Lung microvascular endothelial cell (primary cell): ENCODE measurements at places on chromosomes 7 and 10.

DNA sequence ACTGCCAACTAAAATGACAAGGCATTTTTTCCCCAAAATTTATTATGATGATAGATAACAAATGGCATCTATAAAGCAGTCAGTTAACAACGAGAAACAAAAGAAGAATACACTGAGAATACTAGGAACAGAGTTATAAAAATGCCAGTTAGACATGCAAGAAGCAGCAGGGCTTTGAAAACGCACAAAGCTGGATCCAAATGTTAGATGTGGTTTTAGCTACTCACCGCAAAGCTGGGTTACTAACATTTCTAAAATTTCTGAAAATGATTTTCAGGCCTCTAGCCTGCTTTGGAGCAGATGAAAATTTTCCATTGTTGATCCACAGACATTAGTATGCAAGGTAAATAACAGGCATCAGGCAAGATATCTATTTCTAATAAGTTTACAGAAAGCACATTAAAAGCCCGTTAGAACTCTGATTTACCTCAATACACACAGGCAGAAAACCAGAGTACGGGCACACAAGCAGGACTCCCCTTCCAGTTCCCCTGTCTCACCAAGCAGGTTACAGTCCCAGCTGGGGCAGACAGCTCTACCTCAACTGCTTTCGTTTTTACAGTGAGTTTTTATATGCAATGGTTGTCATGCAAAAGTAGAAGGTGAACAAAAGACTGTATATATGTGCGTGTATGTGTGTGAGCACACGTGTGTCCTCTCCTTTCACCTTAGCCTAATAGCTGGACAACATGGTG lies 37.9 kb downstream of the GLI3 start:
- no peak for DNase-seq

DNA sequence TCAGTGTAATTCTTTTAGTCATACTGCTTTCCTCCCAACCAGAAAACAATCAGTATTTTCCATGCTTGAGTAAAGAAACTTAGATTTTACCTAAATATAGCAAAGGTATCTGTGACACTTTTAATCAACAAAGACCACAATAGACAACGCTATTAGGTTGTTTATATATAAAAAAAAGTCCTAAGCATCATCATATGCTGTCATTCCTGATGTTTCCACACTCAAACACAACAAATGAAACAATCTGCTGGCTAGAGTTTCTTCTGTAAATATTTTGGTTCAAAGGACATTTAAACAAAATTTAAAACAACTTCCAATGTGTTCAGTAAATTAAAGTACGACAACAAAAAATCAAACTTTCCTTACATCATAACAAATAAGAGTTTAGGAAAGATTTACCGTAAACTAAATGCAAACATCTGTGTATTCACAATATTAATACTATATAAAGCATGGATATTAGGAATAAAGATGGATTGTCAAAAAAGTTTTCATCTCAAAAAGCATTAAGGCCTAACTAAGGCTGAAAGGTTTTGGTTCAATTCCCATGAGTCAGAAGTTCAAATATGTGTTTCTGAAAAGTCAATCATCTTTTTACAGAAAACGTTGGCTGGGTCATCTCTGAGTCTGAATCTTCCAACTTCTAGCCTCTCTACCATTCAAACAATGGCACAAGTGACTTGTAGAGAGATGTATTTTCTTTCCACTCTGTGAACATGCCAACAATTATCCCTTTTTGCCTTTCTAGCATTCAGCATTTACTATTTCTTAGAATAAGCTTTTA lies 157.1 kb downstream of the CRPPA start:
- DNase-seq: no peak

DNA sequence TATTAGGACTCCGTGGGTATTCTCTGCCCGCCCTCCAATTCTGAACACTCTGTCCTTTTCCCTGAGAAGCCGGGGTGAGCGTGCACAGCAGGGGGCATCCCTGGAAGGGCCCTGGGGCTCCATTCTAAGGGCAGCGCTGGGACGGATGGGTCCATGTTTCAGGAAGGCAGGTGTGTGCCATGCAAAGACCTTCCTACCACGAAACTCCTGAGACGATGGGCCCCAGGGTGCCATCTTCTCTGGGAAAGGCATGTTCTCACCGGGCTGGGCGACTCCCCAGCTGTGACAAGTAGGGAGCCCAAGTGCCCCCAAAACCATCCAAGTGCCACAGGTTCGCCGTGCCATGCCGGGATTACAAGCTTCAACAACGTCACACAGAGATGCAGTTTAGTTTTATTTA lies 256.7 kb downstream of the DNAJB6 start:
- DNase-seq: no peak

DNA sequence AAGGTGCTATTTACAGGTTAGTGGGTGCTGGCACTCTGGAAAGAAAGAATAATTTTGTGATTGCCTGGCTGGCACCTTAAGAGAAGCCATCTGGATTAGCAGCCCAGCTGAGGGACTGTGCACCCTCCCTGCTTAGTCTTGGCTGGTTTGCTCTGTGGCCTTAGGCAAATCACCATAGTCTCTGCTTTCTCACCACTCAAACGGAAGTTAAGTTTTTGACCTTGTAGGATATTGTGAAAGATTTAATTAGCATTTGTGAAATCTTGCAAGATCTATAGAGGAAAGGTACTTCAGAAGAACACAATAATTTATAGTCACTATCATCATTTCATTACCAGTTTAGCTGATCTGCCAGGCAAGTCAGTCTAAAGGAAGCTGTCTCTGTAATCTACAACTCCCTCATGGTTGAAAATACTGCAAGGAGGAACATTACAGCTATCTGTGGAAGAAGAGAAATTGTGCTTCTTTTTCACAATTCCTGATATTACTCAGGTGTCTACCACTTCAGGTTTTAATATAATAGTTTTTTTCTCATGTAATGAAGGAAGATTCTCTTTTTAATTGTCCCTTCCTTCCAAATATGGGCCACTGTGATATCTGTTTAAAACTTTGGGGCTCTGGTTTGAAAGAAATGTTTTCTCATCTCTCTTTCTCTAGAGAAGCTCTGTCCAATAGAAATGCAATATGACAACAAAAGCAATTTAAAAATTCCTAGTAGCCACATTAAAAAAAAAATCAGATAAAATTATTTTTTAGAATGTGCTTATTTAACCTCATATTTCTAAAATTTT lies 219.6 kb downstream of the PTEN start:
- no peak for DNase-seq

DNA sequence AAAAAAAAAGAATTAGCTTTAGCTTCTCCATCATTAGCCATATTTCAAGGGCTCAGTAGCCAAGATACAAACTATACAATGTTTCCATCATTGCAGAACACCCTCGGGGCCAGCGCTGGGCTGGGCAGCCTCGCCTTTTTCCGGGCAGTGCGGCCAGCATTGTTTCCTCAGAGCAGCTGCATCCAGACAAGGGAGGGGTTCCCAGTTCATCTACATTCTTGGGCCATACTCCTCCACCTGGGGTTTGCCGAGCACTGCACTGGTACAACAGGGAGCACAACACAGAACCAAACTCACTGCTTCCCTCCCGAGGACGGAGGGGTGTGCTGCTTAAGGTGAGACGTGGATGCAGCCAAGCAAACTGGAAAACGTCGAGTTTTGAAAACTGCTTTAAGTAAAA lies 2.4 kb upstream of the PKD1L1 start:
- peak; percentile 79 for DNase-seq

- peak; percentile 45 for DNase-seq
These were observed 5.6 kb downstream of the ABI1 start for GRCh38 chr10:26855186-26855585.

DNA sequence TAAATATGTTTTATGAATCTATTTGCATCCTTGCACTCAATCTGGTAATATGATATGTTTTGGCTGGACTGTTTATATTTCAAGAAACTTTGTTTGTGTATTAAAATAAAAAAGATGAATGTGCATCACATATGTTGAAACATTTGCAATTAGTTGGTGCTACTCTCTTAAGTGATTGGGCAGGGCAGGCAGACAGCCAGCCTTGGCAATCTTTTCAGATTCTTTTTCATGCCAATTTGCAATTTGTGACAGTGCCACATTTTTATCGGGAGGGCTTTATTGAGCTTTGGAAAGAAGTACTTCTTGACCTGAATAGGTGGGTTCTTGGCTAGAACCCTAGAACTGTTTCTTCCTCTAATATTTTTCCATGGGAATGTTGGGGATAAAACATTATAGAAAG lies 152.2 kb downstream of the NXPH1 start:
- DNase-seq: no peak

- DNase-seq: peak; percentile 89
These were observed 170.0 kb downstream of the PRKCQ start for GRCh38 chr10:6409971-6410643.

DNA sequence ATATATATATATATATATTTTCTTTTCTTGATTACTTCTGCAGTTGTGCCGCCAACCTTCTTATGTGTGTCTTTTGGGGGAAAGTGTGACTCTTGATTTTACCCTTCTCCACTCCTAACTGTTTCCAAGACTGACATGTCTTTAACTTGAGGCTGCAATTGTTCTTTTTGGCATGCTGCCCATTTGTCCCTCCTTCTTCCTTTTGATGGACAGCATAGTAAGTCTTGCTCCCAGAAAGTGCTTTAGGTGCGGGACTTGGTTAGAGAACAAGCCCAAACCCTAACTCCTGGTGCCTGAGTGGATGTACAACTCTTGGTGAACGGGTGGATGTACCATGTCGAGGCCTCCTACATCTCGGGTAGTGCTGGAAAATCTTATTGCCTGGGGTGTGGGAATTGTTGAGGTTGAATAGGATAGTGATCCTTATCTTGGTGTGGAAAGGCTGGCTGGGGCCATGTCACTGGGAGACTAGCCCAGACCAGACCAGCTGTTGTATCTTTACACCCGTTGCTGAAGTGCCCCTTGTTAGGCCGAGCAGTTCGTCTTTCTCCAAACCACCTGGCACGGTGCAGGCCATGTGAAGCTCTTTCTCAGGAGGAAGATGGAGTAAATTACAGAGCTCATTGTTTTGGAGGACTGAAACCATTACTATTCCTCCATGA lies 16.3 kb downstream of the TCF7L2 start:
- no peak for DNase-seq

DNA sequence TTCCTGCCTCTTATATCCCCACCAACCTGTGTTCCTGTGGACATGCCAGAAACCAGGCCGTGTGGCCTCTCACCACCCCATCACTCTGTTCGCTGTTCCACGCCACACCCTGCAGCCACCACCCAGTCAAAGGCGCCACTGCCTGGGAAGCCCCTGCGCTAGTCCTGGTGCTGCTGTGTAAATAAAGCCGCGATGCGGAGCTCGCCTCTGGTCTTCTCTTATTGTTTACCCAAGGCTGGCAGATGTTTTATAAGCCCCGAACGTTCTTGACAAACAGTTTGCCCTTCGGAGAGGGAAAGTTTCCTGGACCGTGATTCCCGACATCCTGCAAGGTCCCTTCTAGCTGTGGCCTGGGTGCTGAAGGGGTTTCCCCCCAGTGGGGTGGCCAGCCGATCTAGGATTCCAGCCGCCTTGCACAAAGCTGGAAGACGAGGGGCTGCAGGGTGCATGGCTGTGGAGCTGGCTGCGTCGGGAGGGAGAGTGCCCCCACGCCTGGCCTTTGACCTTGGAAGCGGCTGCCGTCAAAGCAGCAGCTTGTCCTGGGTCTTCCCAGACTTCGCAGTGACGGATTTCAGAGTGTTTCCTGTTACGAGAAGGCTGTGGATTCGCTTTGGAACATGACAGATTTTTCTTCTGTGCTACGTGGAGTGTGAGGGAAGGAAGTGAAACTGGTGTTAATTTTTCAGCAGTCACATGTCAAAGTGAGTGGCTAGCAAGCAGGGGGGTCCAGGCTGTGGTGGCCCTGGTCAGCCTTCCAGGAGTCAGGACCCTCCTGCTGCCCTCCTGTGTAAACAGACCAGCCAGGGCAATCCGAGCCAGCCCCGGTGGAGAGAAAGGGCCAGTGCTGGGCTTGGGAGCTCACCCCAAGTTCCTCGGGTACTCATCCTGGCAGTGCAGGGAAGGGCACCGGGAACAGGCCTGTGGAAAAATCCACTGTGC lies 61.6 kb downstream of the LHPP start:
- peak; percentile 57 for DNase-seq

GRCh38 chr10:132708936-132709335 lies 77.0 kb downstream of the NKX6-2 start:
- DNase-seq: no peak

DNA sequence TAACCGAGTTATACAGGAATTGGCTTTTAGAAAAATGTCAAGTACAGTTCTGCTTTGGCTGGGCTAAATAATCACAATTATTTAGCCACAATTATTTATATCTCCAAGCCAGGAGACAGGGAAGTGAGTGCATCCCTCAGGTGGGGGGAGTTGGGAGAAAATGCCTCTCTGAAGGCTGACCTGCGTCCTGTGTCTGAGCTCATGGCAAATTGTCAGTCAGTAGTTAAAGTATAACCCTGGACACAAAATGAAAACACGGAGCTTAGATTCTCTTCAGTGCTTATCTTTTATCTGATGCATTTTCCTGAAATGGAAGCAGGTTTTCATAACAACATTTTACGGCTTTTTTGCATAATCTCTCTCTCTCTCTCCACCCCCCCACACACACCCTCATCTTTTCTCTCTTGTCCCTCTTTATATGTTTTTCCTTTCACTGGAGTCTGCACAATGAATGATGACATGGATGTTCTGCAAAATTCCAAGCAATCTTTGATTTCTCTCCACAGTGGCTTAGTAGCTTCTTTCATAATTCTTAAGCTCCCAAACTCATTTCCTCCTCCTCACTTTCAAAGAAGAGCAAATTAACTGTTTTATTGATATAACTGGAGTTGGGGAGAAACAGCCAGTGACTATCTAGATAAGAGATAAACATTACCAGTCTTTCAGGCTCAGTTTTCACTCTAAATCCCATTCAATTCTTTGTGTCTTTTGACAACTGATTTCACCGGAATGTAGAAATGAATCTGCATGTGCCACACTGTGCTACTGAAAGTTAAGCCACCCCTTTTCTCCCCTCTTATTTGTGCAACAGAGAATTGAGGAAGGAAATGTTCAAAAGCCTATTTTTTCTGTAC lies 521.4 kb upstream of the GHITM start:
- no peak for DNase-seq

GRCh38 chr7:50962962-50963374 lies 180.3 kb upstream of the GRB10 start:
- peak; percentile 88 for DNase-seq

- no peak for DNase-seq
These were observed 679.4 kb upstream of the C7orf33 start for GRCh38 chr7:147911201-147911601.

DNA sequence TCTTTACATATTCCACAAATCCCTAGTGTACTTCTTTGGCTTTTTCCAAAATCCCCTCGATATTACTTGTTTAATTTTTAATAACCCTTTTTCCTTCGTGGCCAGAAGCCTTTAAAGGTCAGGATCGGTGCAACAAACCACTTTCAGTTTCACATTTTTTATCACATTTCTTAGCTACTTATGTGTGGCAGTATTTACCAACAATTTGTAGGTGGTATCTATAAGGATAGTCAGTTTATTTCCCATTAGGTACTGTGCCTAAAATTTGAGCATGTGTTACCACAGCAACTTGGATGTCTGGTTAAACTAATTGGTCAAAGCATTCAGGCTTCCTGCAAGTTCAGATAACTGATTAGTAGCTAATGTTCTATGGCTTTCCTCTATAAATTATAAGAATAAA lies 104.9 kb downstream of the CDK14 start:
- peak; percentile 43 for DNase-seq
